LHCN-M2 (cell line): ENCODE measurements at places on chromosomes 12 and 14. TPM values are rescaled to one million over a fixed set of nuclear protein-coding genes. Genes with fewer than 3 reads are reported as not detected.

GRCh38 chr14:56189307-56189706 lies 71.1 kb downstream of the PELI2 start:
- DNase-seq: no peak

GRCh38 chr12:870378-870777 lies 79.1 kb downstream of the RAD52 start:
- DNase-seq: no peak

DNA sequence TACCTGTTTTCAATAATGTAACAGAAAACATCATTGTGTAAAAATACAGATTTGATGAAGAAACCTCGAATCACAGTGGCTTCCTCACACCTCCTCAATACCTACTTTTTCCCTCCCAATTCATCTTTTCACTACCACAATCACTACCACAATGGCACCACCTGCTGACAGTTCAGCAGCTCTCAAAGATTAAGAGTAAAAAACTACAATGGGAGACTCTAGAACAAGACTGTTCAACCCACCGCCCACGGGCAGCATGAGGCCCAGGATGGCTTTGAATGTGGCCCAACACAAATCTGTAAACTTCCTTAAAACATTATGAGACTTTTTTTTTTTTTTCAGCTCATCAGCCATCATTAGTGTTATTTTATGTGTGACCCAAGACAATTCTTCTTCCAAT lies 15.2 kb downstream of the MED6 start:
- DNase-seq: no peak

- no peak for DNase-seq
Measured at GRCh38 chr12:65956056-65956738, 131.9 kb downstream of the HMGA2 start.

DNA sequence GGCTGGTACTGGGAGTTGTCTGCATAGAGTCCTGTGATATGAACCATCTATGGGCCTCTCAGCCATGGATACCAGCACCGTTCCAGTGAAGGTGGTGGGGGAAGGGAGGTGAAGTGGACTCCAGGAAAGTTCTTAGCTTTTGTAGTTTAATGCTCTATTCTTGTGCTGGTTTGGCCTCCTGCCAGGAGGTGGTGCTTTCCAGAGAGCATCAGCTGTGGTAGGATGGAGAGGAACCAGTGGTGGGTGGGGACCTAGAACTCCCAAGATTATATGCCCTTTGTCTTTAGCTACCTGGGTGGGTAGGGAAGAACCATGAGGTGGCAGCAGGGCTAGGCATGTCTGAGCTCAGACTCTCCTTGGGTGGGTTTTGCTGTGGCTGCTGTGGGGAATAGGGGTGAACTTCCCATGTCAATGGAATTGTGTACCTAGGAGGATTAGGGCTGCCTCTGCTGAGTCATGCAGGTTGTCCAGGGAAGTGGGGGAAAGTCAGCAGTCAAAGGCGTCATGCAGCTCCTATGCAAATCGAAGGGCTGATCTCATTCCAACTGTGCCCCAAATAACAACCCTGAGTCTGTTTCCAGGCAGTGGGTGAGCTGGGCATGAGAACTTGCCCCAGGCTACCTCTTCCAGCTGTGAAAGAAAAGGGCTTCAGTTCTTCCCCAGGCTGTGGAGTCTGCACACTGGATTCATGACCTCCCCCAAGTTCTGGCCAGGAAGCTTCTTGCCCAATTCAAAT lies 14.2 kb downstream of the GZMH start:
- no peak for DNase-seq

- no peak for DNase-seq
Measured at GRCh38 chr12:91896286-91897024, 249.2 kb downstream of the BTG1 start.

GRCh38 chr12:72723732-72724131 lies 451.6 kb downstream of the TRHDE start:
- no peak for DNase-seq

DNA sequence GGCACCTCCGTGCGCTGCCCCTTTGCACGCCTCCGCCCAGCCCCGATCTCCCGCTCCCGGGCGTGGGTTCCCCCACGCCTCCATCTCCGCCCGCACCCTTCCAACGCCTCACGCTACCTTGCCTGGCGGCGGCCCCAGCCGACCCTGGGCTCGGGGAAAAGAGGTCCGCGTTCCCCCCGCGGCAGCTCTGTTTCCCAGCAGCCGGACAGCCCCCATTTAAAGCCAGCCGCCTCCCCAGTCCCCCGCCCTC lies at the start of gene PRIMA1:
Gene PRIMA1 (minus strand): TSS at position 193 of the 250 bp plus-strand sequence. CDS start 767 bp downstream, outside the sequence.
- no peak for DNase-seq

The RPS6KA5 gene
- 3.5 and 6.1 TPM in 2 replicates for total RNA-seq

The TOMM20L gene
- total RNA-seq: not detected in 2 replicates

The FERMT2 gene
- 87.5 and 89.6 TPM in 2 replicates for total RNA-seq

The UBE2N gene
- 65.1 and 74.4 TPM in 2 replicates for total RNA-seq

The TAS2R9 gene
- total RNA-seq: 0.34 TPM in 1 of 2 replicates, not detected in the other

The KRT80 gene
- total RNA-seq: 4.2 and 6.7 TPM in 2 replicates
